ENCODE measurements at places on chromosomes 16 and 17.

- no peak for DNase-seq
These were observed 20.7 kb upstream of the BCAR1 start for GRCh38 chr16:75272097-75272551.

- no peak for DNase-seq
These were observed 48.8 kb upstream of the CDH3 start for GRCh38 chr16:68596266-68596665.

DNA sequence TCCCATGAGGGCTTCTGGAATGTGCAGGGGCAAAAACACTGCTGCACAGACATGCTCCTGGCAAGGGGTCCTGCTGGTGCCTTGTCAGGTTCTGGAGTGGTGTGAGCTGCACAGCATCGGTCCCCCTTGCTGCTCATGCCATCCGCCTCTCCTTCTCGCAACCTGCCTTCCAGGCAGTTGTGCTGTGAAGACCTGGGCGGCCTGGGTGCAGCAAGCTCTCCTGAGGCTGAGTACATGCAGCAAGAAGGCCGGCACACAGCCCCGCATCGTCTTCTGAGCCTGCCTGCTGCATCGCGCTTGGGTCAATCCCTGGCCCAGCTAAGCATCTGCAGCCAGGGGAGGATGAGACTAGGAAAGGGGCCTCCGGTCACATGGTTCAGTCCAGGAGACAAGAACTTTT is 478 bp upstream of the TRPV1 start:
- DNase-seq: no peak

DNA sequence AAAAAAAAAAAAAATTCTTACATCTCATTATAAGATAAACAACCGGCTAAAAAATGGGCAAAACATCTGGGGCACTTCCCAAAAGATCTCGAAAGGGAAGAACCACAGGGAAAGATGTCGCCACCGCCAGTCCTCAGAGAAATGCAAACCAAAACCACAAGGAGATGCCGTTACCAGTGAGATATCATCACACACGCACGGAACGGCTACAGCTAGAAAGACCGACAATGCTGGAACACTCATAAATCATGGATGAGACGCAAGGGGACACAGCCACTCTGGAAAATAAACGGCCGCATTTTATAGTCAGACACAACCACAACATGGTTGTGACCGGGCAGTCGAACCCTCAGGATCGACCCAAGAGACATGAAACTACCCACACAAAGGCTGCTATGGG is 24.5 kb downstream of the WDR45B start:
- no peak for DNase-seq

- DNase-seq: no peak
These were observed 28.7 kb downstream of the BRIP1 start for GRCh38 chr17:61834610-61835009.

All from NCI-H2171 treated with DMSO at 0.1 percent for 48 hours (cell line).